NCI-H1048 (cell line): ENCODE measurements at places on chromosomes 16 and 17.

DNA sequence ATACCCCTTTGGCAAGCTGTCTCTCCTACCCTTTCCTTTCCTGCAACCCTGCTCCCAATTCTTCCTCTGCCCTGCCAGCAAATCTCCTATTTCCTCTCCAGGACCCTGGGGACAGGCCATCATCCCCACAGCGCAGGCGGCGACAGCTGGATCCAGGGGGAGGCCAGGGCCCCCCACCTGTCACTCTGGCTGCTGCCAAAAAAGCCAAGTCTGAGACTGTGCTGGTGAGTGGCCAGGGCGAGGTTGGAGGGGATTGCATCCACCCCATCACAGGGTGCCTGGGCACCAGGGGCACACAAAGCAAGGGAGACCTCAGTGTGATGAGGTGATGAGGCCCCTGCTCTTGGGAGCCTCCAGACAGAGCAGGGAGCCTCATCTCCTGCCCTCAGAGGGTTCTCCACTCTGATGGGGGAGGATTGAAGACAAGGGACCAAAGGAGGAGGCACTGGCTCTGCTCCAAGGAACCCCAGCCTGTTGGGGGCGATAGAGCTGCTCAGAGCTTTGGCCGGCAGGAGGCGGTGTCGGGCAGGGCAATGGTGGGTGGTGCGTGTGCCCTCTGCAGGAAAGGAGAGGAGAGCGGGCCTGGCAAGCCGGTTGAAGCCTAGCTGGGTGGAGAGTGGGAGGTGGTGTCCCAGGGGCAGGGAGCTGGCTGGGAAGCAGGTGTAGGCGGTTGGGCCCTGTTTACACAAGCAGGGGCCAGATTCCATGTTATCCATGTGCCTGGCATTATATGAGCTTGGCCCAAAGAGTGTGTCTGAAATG, 15.6 kb upstream of the PDK2 start:
- no peak for DNase-seq

DNA sequence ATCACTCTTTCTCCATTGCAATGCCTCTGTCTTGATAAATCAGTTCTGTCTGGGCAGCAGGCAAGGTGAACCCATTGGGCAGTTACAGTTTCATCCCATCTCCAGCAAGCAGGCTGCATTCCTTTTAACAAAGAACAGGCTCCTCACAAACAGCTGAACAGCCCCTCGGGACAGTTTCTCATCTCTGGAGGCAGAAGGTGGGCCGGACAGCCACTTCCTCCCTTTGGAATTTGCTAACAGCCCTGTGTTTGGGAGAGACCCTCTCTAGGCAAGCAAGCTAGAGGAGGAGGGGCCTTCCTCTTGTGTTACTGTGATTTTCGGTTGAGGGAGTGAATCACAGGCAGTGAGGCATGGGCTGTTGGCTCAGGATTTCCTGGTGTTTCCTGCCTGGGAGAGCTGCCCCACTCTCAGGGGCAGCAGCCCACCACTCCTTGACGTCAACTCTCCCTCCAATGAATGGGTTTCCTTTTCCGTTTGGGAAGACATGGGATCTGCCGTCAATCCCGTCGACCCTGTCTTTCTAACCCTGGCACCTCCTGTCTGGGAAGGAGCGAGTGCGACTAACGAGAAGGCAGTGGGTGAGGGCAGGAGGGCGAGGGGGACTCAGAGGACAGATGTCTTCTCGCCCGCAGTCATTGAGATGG, 3.7 kb upstream of the PGS1 start:
- no peak for DNase-seq

DNA sequence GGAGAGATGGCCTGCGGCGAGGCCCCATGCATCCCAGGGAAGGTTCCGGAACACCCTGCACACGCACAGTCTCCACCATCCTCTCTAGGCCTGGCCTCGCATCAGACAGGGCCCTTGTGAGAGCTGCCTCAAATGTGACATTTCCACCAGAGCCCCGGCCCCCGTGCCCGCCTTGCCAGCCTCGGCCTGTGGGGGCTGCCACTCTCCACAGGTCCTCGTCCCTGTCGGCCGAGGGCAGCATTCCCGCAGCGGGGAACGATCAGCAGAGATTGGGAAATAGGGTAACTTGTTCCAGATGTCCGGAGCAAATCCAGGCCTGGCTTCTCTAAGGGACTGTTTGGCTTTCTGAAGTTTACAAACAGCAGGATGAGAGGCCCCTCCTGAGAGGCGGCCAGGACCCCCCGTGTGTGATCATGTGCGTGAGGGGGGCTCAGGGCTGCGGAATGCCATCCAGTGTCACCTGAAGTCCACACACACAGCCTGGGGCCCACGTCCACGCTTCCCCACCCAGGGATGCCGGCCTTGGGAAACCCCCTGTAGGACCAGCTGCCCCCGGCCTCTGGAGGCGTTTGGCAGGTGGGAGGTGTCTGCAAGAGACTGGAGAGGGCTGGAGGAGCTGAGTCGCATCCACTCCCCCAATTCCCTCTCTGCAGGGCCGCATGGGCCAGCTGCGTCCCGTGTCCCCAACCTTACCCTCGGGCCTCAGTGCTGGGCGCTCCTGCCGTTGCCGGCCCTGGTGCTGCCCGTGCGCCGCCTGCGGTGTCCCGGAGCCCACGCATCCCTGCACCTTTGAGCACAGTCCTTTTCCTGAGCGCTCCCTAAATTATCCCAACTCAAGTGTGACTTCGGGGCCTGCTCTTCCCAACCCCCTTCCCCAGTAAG, 70.4 kb downstream of the ZDHHC7 start:
- no peak for DNase-seq

- no peak for DNase-seq
These were observed 8.7 kb upstream of the ADAMTS18 start for GRCh38 chr16:77443357-77444146.

DNA sequence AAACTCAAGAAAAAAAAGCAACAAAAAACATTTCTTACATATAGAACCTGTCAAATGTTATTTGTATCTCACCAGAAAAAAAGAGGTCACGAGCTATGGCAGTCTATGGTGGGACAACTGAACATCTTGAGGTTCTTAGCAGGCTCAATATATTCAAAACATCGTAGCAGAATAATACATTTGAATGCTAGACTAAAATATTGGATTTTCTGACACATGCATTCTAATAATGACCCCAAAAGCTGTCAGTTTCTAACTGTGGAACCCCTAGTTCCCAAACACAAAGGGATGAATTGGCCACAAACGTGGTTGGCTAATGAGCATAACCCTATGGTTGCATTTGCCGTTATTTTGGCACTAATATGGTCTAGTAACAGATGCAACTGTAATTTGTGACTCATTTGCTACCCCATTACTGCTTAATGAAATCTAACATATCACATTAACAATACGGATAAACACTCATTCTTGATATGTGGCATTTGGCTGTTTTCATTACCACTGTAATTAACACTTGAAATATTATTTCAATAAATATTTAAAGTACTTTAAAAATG, 81.2 kb downstream of the TOX3 start:
- DNase-seq, result no peak

GRCh38 chr16:49698453-49698815, 157.5 kb downstream of the ZNF423 start:
- DNase-seq, result no peak

- no peak for DNase-seq
These were observed 219.4 kb downstream of the MAF start for GRCh38 chr16:79380995-79381602.

GRCh38 chr17:34755981-34756636, 176.7 kb downstream of the TMEM132E start:
- DNase-seq, result no peak

- no peak for DNase-seq
These were observed 23.7 kb downstream of the COX11 start for GRCh38 chr17:54944796-54945195.

GRCh38 chr17:62916684-62917571, 49.1 kb upstream of the TANC2 start:
- no peak for DNase-seq

- no peak for DNase-seq
These were observed 15.2 kb downstream of the PRKCA start for GRCh38 chr17:66317629-66318028.

DNA sequence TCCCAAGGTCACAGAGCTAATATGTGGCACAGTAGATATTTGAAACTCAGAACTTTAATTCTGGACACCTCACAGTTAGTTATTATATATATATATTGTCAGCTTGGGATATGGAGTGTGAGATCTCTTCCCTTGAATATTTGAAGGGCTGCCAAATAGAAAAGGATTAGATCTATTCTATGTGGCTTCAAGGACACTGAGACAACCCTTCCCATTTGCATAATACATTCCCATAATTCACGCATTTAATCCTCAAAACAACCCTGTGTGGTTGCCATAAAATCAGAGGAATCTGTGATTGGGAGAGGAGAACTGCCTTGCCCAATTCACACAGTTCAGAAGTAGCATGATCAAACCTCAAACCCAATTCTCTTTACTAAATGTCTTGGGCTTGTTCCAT, 365.8 kb upstream of the DYNLRB2 start:
- no peak for DNase-seq

DNA sequence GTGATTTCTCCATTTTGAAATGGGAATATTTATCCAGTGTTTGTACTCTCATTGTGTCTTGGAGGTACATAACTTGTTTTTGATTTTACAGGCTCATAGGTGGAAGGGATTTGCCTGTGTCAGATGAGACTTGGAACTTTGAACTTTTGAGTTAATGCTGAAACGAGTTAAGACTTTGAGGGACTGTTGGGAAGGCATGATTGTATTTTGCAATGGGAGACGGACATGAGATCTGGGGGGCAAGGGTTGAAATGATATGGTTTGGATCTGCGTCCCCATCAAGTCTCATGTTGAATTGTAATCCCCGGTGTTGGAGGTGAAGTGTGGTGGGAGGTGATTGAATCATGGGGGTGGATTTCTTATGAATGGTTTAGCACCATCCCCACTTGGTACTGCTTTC, 21.8 kb downstream of the PRDM7 start:
- no peak for DNase-seq

- DNase-seq, result no peak
These were observed 13.4 kb downstream of the C17orf78 start for GRCh38 chr17:37389160-37389559.

GRCh38 chr16:73427164-73427563, 379.2 kb upstream of the ZFHX3 start:
- no peak for DNase-seq

GRCh38 chr16:70697594-70698170, 11.8 kb upstream of the MTSS2 start:
- DNase-seq, result no peak

DNA sequence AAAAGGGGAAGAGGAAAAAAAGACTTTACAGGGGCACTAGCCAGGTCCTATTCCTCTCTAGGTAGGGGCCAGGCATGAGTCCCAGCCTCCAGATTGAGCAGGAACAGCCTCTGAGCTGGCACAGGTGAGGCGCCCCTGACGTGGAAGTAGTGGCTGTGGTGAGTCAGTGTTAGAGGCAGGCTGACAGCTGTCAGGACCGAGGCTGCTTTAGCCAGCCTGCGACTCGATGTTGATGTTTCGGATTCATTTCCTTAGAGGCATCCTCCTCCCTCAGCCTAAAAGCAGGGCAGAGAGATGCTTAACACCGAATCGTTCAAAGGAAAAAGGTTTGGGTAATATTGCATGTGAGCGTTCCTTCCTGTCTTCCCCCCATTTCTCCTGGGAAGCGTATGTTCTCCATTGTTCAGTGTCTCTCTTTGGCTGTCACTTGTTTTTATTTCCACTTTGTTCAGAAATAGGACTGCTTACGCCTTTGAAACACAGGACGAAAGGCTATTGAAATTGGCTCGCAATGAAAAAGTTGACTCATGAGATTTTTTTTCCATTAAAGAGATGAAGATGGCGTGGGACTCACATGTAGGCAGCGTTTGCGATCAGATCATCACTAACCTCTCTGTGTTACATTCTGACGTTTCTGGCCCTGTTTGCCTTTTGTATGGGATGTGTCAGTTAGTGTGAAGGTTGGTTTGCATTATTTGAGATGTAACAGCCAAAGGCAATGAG, 1.3 kb downstream of the KIAA0513 start:
- DNase-seq, result no peak

- DNase-seq, result no peak
These were observed 24.3 kb downstream of the ZCCHC14 start for GRCh38 chr16:87468550-87468949.

DNA sequence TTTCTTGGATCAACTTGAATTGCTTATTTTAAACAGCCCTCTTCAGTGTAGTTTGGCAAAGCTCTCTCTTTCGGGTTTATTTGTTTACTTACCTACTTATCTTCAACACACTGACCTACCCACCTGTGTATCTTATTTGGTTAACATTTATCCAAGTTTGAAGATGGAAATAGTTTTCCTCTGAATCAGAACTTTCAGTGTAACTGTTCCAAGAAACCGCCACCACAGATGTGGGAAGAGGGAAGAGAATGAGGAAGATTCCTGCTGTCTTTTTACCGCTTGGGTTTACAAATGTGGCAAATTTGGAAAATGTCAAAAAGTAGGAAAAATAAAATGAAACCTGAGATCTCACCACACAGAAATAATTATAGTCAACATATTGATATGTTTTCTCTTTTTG, 115.8 kb downstream of the MSI2 start:
- no peak for DNase-seq

- peak; percentile 75 for DNase-seq
These were observed 1.7 kb downstream of the HS3ST3B1 start for GRCh38 chr17:14302431-14303099.

GRCh38 chr16:63067141-63067540, 1030.9 kb upstream of the CDH8 start:
- no peak for DNase-seq

GRCh38 chr17:38914741-38915638, 10.4 kb upstream of the LASP1NB start:
- no peak for DNase-seq

- DNase-seq, result no peak
These were observed 32.7 kb upstream of the FOXF1 start for GRCh38 chr16:86477642-86478041.

- DNase-seq, result no peak
These were observed 60.3 kb downstream of the SPAG9 start for GRCh38 chr17:51060396-51060795.

- no peak for DNase-seq
These were observed 167.4 kb downstream of the PITPNC1 start for GRCh38 chr17:67544364-67544955.

GRCh38 chr17:80035937-80036714, at the start of gene CCDC40:
CCDC40 (plus strand) TSS chr17:80036642; CDS start chr17:80036663, 21 bp downstream.
- peak; percentile 37 for DNase-seq

- DNase-seq, result no peak
These were observed 1.2 kb upstream of the ZMYND15 start for GRCh38 chr17:4738136-4739121.

DNA sequence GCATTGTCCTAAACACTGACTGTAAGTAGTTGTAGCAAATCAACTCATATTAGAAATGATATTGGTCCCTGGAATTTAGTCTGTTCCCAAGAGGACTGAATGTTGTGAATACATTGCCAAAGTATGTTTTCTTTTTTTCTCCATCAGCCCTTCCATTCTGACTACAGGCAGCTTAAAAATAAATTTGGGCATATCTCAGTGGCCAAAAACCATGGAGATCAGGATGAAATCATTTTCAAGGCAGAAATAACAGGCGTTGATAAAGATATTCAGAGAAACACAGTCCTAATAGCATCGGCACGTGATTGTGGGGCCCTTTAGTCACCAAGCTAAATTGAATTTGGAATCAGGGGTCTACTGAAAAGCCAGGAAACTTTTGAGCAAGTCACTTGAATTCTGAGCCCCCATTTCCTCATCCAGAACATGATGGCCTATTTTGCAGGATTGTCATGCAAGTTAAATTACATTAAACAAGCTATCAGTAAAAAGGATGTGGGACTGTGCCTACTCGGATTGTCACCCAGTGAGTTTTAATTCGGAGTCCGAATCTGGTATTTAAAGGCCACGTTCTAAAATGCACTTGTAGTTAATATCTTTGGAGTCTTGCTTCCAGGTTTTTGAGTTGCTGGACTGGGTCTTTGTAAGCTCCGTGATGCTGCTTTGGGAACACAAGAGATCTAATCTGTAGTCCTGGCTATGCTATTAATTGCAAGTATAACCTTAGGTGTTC, 17.1 kb downstream of the HLF start:
- no peak for DNase-seq
